ENCODE measurements at places on chromosomes 7 and 10.

DNA sequence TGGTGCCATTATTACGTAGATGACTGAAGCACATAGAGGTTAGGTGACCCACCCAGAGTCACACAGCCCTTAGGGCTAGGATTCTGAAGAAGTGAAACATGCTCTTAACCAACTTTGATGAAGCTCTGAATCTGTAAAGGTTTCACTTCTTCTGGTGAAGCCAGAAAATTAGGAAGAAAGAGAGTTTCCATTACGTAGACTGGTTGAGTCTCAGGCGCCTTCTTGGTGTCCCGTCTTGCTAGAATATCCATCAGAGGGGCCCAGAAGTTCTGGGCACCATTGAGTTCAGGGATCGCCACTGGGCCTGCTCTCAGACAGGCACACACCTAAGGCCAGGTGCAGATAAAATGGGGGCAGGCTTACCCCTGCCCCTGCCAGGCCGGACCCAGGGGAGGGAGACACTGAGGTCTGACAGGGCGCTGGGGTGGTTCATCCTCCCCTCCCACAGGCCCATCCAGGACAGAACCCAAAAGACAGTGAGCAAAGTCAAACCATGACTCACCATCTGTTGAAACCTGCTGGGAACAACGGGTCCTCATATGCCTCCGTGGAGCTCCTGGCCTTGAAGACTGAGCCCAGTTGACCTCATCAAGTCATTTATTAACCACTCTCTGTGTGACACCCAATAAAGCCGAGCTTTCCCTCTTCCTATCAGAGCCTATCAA is 33.2 kb downstream of the DRGX start:
- no peak for DNase-seq

GRCh38 chr7:124051681-124052377 is 19.0 kb upstream of the TMEM229A start:
- DNase-seq = no peak

- DNase-seq = no peak
These were observed 31.6 kb downstream of the CALML5 start for GRCh38 chr10:5467634-5468255.

- DNase-seq = no peak
These were observed 12.6 kb upstream of the NRBF2 start for GRCh38 chr10:63120554-63120953.

- DNase-seq = no peak
These were observed 9.1 kb downstream of the KLF6 start for GRCh38 chr10:3775696-3776551.

- no peak for DNase-seq
These were observed 5.1 kb downstream of the DEPP1 start for GRCh38 chr10:44973323-44974081.

- no peak for DNase-seq
These were observed 50.8 kb upstream of the ZNF32 start for GRCh38 chr10:43699516-43699915.

- DNase-seq = no peak
These were observed 204.7 kb downstream of the ADARB2 start for GRCh38 chr10:1532636-1533035.

GRCh38 chr10:69359148-69359547 is 57.6 kb downstream of the TACR2 start:
- no peak for DNase-seq

- DNase-seq = no peak
These were observed 57.9 kb upstream of the TMEM72 start for GRCh38 chr10:44853148-44853734.

DNA sequence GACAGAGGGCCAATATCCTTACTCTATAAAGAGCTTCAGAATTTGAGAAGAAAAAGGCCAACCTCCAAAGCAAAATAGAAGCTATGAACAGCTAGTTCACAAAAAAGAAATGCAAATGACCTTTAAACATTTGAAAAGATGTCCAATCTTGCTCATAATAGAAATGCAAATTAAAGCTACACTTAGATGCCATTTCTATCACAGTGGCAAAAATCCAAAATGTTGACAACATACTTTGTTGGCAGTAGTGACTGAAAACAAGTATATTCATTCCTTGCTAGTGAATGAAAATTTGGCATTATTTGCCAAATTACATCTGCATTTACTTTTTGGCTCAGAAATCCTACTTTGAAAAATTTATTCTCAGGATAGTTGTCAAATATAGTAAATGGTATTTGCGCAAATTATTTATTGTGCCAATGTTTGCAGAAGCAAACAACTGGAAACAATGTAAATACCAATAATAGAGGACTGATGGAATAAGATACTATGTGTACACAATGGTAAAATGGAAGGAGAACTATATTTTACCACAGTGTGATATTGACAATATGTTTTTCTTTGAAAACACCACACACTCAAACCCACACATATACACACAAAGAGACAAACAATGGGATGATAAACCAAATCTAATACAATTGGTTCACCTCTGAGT is 9.4 kb downstream of the TMEM106B start:
- no peak for DNase-seq

DNA sequence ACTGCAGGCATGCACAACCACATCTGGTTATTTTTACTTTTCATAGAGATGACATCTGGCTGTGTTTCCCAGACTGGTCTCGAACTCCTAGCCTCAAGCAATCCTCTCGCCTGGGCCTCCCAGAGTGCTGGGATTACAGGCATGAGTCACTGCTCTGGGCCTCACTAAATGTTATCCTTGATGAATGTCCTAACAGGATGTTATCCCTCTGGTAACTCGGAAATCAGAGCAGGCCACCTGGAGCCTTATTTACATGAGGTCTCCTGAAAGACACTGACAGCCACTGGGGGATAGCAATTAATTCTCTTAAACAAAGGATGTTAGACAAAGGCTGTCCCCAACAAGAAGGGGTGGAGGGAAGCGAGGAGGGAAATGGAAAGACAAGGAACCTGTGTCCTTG is 4.5 kb upstream of the ZNF438 start:
- DNase-seq = no peak

GRCh38 chr7:44391171-44391570 is 65.8 kb upstream of the CAMK2B start:
- DNase-seq = no peak

GRCh38 chr10:98425511-98426352 is 10.8 kb upstream of the PYROXD2 start:
- peak; percentile 46 for DNase-seq

GRCh38 chr10:120514035-120514620 is 57.1 kb downstream of the PLPP4 start:
- peak; percentile 70 for DNase-seq

DNA sequence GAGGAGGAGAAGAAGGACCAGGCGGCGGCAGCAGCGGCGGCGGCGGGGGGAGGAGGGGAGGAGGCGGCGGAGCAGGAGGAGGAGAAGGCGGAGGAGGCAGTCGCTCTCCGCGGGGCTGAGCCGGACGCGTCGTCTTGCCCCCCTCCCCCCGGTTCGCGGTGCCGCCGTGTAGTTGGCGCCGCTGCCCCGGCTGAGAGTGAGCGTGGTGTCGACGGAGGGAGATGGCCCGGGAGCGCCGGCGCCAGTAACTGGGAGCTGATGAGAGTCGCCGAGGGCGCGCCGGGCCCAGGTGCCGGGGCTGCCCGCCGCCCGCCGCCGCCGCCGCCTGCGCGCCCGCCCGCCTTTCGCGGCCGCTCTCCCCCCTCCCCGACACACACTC is 257 bp downstream of the WAC start:
- no peak for DNase-seq

DNA sequence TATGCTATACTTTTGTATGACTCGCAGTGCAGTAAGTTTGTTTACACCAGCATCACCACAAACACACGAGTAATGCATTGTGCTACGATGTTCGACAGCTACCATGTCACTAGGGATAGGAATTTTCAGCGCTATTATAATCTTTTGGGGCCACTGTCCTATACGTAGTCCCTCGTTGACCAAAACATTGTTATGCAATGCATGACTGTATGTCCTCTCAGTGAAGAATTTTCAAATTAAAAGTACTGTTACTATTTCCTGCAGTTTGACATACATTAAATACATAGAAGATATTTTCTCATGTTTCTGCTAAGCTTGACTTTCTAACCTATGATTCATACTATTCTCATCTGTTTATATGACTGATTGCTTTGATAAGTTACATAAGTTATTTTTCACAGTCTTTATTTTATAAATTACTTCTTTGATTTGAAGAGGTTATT is 203.6 kb downstream of the VTI1A start:
- DNase-seq = no peak

DNA sequence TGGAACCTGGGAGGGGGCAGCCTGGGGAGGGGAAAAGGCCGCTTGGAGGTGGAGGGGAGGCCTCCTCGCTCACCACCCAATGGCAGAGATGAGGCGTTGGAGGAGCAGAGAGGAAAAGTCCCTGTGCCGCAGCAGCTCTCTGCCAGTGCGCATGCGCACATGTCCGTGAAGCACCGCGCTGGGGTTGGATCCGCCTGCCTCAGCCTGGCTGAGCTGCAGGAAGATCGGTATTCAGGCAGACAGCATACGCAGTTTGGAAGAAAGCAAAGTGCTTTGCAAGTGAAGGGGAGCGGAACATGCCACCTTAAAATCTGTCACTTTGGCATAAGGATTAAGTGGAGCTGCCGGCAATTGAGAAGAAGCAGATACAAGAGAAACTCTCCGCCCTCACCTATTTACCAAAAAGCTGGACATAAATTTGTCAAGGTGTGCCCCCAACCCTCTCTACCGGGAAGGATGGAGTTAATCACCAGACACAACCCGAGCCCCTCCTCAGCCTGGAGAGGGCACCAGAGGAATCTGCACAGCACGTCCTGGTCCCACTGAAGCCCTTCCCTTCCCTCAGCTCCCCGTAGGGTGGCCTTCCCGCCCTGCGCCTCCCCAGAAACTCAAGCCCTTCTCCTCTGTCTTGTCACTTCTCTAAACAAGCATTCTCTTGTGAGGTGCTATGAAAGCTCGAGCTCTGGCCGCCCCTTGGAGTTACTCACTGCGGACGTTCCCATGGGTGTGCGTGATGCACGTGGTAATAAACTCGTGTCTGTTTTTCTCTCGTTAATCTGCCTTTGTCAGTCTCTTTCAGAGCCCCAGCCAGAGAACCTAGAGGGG is 32.2 kb upstream of the TMEM72 start:
- DNase-seq = peak; percentile 81

GRCh38 chr7:100137851-100138760 is 10.6 kb upstream of the LAMTOR4 start:
- no peak for DNase-seq

DNA sequence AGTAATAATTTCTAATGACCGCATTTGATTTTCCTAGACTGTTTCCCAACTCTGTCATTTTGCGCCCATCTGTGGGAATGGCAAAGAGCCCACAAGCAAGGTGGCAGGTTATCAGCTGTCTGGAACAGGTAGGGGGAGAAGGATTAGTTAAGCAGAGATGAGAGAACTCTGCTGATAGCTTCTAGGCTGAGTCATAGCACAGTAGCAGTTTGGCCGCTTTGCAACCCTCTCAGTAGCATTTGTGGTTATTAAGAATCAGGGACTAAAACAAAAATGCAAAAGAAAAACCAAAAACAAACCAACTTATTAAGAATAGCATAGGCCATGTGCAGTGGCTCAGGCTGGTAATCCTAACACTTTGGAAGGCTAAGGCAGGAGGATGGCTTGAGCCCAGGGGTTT is 602.7 kb upstream of the SORCS1 start:
- no peak for DNase-seq

GRCh38 chr10:72258617-72259016 is 15.1 kb upstream of the DDIT4 start:
- no peak for DNase-seq

DNA sequence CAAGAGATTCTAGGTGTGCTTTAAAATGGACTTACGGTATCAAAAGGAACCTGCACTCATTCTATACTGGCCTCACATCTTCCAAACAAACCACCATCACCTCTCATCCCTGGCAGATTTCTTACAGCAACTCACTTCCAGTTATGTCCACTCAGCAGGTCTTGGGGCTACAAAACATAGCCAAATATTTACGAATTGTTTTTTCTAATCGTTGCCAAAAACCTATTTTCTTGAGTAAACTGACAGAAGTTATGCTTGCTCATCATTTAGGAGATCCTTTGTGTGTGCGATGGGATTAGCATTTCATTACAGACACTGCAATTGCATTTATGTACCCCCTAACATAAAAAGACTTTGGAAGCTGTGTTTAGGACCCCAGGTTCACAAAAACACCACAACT is 2.7 kb downstream of the KCNMA1 start:
- DNase-seq = no peak

GRCh38 chr7:74119831-74120230 is 36.2 kb downstream of the LIMK1 start:
- DNase-seq = no peak

GRCh38 chr7:73454424-73454823 is 20.8 kb downstream of the FZD9 start:
- DNase-seq = no peak

- DNase-seq = no peak
These were observed 31.1 kb downstream of the NET1 start for GRCh38 chr10:5443429-5443828.

- no peak for DNase-seq
These were observed 122.5 kb upstream of the MBL2 start for GRCh38 chr10:52895059-52895458.

- DNase-seq = no peak
These were observed 1.1 kb upstream of the SEC31B start for GRCh38 chr10:100520811-100521210.

- DNase-seq = no peak
These were observed 232.1 kb upstream of the GRB10 start for GRCh38 chr7:51014811-51015210.

DNA sequence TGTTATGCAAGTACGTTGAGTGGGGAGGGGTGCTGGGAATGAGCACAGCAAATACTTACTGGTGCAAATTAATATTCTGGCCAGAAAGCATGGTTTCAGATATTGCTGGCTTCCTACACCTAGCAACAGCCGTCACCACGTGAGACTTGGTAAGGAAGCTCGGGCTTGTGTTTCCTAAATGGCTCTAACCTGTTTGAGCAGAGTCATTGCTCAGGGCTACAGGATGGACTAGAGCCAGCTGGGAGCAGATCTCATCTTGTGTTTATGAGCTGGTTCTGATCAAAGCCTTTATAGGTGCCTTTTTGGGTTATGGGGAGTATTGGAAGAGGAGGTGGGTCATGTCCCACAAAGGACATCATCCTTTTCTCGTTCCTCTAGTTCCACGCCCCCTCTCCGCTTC is 200.3 kb downstream of the BUB3 start:
- DNase-seq = no peak

DNA sequence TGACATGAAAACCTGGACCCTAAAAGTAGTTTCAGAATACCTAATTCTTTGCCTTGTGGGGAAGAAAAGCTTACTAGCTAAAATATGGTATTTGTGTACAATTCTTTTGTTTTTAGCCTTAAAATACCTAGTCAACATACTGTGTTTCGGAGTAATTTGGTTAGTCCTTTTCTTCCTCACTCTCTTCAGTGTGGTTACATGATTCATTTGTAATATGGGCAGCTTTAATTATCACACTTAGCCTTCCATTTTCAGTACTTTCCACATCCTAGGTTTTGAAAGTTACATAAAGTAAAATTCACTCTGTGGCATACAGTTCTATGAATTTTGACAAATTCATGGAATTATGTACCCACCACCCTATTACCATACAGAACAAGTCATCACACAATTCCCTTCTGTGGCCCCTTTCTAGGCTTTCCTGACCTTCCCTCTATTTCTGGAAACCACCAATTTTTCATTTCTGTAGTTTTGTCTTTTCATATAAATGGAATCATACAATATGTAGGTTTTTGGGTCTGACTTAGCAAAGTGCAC is 96.2 kb downstream of the EMX2 start:
- DNase-seq = no peak
